Mesendoderm (in vitro differentiated cells): ENCODE measurements at places on chromosomes 2 and 18.

GRCh38 chr2:210568108-210568507 lies 11.7 kb downstream of the CPS1 start:
- DNase-seq: peak; percentile 80

DNA sequence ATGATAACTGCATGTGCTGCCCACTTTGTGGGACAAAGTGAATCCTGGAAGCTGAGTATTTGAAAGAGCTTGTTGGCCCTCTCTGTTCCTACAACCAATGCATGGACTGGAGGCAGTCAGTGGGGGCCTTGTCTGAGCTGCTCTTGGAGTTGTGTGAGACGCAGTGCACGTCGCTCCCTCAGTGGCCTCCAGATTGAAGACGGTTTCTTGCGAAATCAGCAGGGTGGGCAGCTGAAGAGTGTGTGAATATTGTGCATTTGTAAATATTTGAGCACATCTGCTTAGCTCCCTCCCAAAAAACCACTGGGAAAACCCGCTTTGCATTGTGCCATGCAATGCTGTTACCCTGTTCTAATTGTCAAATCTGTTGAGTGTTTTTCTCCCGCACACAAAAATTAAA lies 782.8 kb downstream of the PLCL1 start:
- no peak for DNase-seq

GRCh38 chr2:174611854-174612253 lies 14.2 kb upstream of the WIPF1 start:
- DNase-seq: no peak

GRCh38 chr2:9739531-9739964 lies 103.7 kb upstream of the TAF1B start:
- DNase-seq: no peak

- peak; percentile 19 for DNase-seq
These were observed 148.5 kb downstream of the TMEM200C start for GRCh38 chr18:5746844-5747243.

DNA sequence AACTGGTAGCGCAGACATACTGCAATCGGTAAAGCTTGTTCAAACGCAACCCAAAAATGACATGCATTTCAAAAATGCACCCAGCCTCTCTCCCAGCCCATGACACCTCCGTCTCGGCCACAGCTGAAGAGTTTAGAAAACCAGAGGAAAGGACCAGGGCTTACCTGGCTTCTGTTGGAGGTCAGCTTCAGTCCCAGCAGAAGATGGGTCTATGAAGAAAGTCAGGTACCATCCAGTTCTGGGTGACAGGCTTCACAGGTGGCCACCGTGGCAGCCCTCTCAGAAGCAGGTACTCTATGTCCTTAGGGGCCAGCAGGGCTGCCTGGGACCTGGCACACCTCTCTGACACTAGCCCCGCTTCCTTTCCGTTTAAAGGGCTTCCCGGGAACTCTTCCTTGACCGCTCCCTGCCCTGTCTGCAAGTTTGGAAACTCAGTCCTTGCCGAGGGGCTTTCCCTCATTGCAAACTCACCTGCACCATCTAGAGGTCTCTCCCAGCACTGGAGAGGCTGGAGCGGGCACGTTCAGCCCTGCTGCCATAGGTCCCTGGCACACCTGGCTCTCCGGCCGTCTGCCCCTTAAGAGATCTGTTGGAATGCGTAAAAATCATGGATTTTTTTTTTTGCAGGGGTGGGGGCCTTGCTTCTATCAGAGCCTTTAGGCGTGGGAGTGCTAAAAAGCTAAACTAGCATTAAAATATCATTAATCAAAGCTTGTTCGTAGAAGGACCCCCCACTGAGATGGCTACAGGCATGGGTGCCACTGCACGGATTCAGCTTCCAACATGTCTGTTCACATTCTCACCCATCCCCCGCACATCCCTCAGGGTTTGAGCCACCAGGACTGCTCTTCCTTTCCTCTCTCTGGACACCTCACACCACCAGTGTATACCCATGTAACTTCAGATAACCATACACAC lies at the start of gene EDAR:
EDAR (minus strand) TSS at position 425 of the 918 bp plus-strand sequence. CDS start 58,206 bp downstream, outside the sequence.
- DNase-seq: peak; percentile 87

- DNase-seq: peak; percentile 74
These were observed 5.8 kb downstream of the SLC14A2 start for GRCh38 chr18:45621061-45621511.

GRCh38 chr2:189982780-189983394 lies 79.6 kb downstream of the MSTN start:
- peak; percentile 45 for DNase-seq

DNA sequence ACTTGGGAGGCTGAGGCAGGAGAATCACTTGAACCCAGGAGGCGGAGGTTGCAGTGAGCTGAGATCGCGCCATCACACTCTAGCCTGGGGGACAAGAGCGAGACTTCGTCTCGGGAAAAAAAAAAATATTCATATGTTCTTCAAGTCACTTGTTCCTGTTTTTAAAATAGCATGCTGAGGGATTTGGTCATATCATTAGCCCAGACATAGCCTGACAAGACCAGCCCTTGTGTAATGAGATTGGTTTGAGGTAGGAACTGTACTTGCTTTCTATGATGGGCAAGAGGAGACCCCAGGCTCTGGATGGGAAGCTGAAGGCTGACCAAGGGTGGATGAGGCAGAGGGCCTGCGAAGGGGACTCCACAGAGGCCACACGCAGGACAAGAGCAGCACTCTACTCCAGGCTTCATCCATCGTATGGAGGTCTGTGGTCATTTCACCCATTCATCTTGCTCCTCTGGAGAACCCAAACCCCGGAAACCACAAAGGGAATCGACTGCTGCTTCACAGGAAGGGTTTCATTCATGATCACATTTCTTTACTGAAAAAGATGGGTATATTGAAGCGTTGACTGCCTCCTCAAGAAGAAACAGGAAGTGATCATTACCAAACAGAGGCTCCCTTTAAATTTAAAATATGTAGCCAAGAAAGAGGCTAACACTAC lies 87.1 kb upstream of the ZNF397 start:
- no peak for DNase-seq

GRCh38 chr2:217820904-217821303 lies 181.9 kb downstream of the TNS1 start:
- no peak for DNase-seq
